ENCODE measurements at places on chromosomes 6 and 20.

DNA sequence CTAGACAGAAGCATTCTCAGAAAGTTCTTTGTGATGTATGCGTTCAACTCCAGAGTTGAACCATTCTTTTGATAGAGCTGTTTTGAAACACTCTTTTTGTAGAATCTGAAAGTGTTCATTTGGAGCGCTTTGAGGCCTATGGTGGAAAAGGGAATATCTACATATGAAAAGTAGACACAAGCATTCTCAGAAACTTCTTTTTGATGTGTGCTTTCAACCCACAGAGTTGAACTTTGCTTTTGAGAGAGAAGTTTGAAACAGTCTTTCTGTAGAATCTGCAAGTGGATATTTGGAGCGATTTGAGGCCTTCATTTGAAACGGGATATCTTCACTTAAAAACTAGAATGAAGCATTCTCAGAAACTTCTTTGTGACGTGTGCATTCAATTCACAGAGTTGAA is 582.6 kb upstream of the ZNF337 start:
- no peak for DNase-seq

DNA sequence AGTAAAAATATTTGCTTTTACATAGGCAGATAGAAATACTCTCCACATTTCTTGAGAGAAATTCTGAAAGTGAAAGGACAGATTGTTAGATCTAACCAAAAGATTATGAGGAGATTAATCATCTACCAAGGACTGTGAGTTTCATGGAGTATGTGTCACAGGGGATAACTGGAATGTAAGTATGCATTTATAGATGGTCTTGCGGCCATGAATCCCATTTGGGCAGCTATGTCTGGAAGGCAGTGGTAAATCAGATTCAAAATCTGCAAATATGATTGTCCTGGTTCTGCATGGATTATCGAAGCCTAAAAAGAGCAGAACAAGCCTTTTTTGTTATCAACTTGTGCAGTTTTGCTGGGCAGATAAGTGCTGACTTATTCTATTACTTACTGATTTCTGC is 293.8 kb downstream of the RFPL4B start:
- DNase-seq = no peak

DNA sequence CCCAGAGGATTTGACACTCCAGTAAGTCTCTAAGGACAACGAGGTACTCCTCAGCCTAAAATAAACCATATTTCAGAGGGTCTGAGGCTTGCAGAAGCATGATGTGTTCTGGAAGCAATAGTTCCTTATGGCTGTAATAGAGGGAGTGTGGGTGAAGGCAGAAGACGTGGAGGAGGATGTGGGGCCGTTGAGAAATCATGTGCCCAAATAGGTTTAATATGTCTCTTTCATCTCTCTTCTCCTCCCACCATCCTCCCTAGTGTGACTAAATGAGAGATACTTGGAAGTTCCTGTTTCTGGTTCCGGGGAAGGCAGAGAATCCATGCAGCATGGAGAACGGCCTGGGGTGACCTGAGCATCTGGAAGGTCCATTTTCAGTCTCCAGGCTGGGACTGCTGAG is 174.0 kb upstream of the RSPO3 start:
- DNase-seq = no peak

DNA sequence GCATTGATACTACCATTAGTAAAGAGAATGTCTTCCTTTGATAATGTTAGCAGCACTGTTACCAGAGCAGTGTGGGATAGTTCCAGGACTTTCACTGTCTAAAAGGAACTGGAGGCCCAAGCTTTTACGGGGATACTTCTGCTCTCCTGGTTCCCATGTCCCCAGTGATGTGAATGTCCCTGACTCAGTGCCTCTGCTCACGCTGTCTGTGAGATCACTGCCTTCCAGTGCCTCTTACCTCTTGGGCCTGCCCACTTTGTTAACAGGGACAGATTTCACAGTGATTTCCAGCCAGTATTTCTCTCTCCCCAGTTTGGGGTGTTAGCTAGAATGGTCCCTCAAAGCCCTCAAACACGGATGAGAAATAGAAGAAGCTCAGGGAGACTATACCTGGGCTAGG is 14.4 kb downstream of the PTPRA start:
- DNase-seq = no peak

GRCh38 chr6:5674141-5674540 is 332.6 kb downstream of the NRN1 start:
- DNase-seq = no peak

- DNase-seq = peak; percentile 46
Observed at GRCh38 chr6:29976588-29977424, 34.5 kb downstream of the HLA-A start.

GRCh38 chr6:14612016-14612980 is 494.7 kb downstream of the CD83 start:
- DNase-seq = no peak

DNA sequence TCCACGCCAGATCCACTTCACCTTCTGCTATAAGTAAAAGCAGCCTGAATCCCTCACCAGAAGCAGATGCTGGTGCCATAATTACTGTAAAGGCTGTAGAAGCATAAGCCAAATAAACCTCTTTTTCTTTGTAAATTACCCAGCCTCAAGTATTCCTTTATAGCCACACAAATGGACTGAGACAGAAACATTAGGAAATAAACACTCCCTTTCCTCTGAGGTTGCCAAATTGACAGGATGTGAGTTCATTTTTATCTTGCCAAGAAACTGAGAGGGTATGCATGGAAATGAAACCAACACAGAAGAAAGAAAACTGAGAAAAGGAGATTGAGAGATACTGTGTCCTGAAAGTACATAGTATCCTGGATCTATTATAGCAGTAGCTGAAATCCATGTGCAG is 481.2 kb downstream of the HAO1 start:
- DNase-seq = no peak

GRCh38 chr6:57329933-57330332 is 12.5 kb downstream of the PRIM2 start:
- DNase-seq = no peak

- no peak for DNase-seq
Observed at GRCh38 chr6:135517527-135517926, 20.0 kb upstream of the AHI1 start.

DNA sequence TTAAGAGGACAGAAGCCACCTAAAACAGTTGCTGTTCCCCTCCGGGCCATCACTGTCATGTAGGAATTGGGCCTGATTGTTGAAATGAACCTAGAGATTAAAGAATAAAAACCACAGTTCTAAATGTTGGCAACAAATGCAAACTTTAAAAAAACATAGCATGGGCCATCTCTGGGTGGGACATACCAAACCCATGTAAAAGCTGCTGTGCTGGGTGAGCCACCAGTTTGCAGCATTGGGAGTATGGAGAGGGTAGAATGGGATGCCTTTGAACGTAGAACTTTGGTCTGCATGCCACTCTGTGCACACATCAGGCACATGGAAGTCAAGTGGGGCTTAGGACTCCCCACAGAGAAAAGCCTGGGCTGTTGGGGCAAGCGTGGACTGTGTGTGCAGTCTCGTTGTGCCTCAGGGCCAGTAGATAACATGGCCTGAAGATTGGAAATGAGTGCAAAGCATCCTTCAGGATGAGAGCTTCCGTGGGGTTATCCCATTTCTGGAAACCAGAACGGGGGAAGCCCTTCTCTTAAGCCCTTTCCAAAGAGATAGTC is 28.1 kb downstream of the EPB41L1 start:
- no peak for DNase-seq

DNA sequence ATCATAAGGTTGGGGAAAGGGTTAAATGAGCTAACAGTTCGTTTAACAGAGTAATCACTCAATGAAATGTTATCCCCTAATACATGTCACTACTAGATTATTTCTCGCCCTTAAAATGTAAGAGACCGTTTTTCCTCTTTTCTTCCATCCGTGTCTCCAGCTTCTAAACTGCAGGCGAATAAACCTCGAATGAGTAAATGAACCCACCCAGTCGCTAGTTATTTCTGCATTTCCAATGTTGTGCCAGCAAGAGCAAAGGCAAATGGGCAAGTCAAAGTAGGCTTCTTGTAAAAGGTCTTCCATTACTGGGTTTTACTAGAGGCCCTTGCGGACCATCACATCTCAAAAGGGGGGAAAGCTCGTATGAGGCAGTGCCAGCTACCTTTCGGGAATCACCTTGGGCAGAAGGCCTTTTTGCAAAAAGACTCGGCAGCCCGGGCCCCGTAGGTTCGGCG is 400 bp upstream of the SMAP1 start:
- DNase-seq = peak; percentile 84

DNA sequence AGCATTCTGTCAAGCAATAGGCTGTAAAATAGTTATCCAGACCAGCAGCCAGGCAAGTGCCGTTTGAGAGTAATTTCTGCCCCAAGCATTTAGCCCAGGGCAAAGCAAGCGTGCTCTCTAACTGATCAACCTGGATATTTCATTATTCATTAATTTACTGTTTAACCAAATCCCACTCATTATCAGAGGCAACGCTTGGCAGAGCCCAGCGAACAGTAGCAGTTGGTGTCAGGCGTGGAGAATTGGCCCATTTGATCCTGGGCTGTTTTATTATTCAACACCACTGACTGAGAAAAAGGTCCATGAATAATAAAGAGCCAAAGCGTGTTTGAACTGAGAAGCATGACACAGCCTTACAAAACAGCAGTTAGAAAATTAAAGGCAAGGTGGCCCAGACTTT is 35.3 kb downstream of the TFAP2B start:
- DNase-seq = no peak

- peak; percentile 9 for DNase-seq
Observed at GRCh38 chr6:170305805-170306323, 694 bp upstream of the FAM120B start.
